HT-29 (cell line): ENCODE measurements at places on chromosomes 5 and 9.

GRCh38 chr9:94534901-94535300, 20.0 kb upstream of the PCAT7 start:
- DNase-seq: no peak

- no peak for DNase-seq
Measured at GRCh38 chr5:115558388-115558956, 13.9 kb upstream of the FEM1C start.

DNA sequence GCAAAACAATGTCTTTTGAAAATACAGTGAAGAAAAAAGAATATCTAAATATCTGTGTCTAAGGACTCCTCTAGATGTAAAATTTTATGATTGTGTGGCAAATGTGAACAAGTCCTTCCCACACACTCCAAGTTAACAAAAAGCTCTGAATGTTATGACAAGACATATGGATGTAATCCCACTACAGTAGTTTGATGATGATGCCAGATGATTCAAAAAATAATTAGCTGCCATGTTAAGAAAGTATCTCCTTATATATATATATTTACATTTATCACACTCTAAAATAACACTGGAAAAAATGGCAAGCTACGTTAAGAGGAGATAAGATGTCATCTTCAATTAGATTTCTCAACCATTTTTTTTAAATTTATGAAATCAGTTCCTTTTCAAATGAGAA, 178.5 kb downstream of the NFIB start:
- DNase-seq: no peak

- peak; percentile 57 for DNase-seq
Measured at GRCh38 chr5:154058055-154059038, 19.6 kb downstream of the MFAP3 start.

DNA sequence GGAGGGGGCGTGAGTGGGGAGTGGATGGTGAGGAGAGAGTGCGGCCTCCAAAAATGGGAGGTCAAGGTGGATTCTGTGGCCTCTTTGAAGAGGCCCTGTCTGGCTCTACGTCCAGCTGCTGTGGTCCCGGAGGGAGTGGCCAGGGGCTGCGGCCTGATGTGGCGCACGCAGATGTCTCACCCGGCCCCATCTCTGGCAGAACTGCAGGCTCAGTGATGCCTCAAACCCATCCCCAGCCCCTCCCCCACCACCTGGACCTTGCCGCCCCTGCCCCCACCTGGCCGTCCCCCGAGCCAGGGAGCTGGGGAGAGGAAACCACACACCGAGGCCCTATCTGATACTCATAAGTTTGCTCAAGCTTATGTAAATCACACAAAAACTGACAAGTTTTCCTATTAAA, 267.6 kb downstream of the PBX3 start:
- no peak for DNase-seq

GRCh38 chr5:17219006-17219422, 1.6 kb downstream of the BASP1 start:
- no peak for DNase-seq

DNA sequence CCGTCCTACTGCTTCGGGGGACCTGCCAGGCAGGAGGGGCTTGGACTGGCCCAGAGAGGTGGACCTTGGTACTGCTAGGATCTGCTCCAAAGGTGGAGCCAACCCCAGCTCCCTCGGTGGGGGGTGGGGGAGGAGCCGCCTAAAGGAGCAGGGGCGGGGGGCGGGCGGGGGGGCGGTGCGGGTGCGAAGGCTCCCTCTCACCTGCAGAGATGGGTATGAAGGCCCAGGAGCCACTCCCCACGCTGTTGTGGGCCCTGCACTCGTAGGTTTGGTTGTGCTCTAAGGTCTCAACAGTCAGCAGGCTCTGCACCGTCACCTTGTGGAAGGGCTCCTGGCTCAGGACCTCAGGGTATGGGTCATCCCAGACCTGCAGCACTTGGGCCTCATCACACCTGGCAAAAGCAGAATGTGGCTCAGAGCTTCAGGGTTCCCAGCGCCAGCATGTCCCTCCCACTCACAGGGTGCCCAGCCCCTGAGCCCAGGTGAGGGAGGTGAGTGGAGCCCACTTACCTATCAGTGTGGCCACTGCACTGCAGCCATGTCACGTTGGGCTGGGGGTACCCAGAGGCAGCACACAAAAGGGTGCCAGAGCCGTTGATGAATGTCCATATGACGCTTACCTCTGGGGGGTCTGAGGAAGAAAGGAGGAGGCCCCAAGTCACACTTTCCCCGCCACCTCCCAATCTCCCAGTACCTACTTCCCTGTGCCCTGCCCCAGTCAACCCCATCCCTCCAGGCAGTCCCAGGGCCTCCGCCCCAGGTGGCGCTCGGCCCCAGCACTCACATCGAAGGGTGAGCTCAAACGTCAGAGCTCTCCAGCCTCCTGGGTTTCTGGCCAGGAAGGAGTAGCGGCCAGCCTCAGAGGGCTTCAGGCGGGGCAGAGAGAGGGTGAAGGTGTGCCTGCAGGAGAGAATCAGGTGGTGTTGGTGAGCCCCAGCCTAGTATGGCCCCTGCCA, 16.4 kb downstream of the CSF1R start:
- peak; percentile 14 for DNase-seq

GRCh38 chr9:37471942-37472684, 6.9 kb upstream of the ZBTB5 start:
- peak; percentile 58 for DNase-seq

DNA sequence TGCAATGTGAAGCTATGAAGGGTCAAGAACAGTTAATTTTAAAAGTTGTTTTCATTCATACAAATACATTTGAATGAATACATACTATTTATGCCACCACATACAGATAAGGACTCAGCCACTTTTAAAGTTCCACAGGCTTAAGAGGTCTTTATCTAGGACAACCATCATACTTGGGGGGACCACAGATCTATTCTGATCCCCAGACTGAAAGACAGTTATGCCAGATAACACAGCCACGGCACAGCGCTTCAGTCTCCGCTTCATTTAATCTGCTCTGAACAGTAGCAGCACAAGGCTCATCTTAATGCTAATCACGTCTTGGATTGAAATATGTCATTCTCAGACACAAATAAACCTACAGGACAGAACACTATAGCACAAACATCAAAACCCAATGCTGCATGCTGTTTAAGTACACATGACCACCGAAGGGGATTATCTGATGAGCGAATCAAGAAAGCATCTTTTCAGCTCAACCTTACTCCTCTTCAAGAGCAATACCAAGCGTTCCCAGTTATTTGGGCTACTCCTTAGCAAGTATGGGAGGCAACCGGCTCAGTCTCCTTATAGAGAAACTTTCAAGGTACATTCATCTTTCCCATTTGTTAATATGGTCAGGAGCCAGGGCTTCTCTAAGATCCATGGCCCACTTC, 33.3 kb downstream of the PUM3 start:
- DNase-seq: no peak

- DNase-seq: no peak
Measured at GRCh38 chr5:59661311-59661710, 232.2 kb downstream of the PDE4D start.

DNA sequence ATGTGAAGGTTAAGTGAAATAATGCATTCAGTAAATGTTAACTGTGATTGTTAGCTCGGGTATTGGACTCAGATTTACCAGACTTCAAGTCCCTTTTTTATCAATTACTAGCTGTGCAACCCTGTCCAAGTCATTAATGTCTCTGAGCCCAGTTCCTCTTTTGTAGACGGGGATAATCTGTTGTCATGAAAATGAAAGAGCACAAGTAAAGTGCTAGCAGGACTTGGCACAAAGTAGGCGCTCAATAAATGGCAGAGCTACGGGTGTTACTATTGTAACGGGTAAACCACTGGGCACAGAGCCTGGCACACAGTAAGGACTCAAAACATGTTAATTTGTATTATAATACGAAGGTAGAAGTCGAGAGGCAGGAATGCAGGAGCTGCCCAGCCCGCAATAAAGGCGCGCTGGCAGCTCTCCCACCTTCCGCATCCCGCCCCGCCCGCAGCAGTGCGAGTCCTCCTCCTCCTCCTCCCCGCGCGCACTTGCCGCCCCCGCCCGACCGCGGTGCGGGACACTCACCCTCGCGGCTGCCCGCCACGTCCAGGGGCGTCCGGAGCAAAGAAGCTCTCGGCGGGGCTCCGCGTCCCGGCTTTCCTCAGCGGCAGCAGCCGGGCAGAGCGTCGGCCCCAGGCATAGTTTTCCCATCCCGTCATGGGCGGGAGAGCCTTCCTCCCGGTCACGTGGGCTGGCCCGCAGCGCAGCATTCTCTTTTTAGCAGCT, at the start of gene C1QTNF2:
C1QTNF2 (minus strand) TSS at position 637 of the 723 bp plus-strand sequence. CDS start 15,615 bp downstream, outside the sequence.
- DNase-seq: no peak

GRCh38 chr9:99953861-99954507, 47.5 kb downstream of the STX17 start:
- no peak for DNase-seq

GRCh38 chr9:117938086-117938485, 233.9 kb downstream of the TLR4 start:
- no peak for DNase-seq

DNA sequence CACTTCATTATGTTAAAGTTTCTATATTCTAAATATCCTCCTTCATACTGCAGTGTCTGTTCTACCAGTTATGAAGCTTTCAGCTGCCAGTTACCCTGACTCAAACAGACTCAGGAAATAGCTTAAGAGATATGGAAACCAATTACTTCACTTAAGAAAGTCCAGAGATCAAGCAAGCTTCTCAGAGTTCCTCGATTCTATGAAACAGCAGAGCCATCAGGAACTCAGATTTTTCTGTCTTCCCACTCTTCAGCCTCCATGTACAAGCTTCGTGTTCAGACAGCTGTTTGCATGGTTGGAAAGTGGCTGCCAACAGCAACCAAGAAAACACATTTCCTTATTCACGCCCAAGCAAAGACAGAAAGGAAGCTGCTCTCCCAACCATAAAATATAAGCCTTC, 216.1 kb downstream of the ACTL7B start:
- no peak for DNase-seq

DNA sequence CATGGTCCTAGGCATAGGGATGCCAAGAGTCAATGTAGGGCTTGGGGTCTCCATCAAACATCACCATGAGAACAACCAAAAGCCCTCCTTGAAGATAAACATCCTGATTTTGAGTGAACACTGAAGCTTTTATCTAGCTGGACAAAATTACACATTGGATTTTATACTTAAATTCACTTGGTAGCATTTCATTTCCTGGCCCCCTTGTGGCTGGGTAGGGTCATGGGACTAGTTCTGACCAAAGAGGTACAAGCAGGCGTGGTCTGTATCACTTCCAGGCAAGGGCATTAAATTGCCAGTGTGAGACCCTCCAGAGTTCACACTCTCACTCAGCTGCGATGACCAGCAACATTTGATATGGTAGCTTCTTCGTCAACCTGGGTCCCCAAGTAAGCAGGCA, 320.3 kb downstream of the ACTL7B start:
- peak; percentile 42 for DNase-seq

GRCh38 chr5:79824444-79824843, 134.8 kb downstream of the CMYA5 start:
- DNase-seq: no peak

GRCh38 chr9:86665416-86665815, 281.9 kb downstream of the GAS1 start:
- DNase-seq: no peak

- peak; percentile 76 for DNase-seq
Measured at GRCh38 chr5:147822686-147823491, 8.6 kb downstream of the SPINK1 start.

- no peak for DNase-seq
Measured at GRCh38 chr5:135046661-135047346, 12.8 kb upstream of the PITX1 start.
